ENCODE measurements at places on chromosomes 4 and X.

- no peak for DNase-seq
Measured at GRCh38 chrX:25663701-25664100, 474.4 kb upstream of the MAGEB18 start.

GRCh38 chrX:23317799-23318724 is 16.6 kb upstream of the PTCHD1 start:
- no peak for DNase-seq

DNA sequence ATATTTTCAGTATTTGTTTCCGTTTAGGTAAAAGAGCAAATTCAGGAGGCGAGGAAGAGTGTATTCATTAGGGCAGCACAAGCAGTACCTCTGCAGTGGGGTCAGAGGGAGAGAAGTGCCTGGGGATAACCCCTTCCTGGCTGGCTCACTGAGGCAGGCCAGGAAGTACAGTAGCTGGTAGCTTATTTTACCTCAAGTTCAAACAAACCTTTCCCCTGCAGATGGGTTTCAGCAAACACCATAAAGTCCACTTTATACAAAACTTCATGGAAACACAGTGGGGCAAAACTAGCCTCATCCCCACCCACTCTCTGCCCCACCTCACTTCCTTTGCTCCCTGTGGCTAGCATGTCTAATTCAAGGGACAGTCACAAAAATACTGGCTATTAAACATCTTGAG is 29.5 kb downstream of the MEPE start:
- no peak for DNase-seq

- DNase-seq: no peak
Measured at GRCh38 chrX:140917354-140918115, 84.9 kb upstream of the SPANXB1 start.

Measured in GM04503 (cell line).